Fibroblast of gingiva (primary cell): ENCODE measurements at places on chromosomes 11 and 22.

GRCh38 chr11:4713241-4713640, 8.7 kb downstream of the MMP26 start:
- no peak for DNase-seq

DNA sequence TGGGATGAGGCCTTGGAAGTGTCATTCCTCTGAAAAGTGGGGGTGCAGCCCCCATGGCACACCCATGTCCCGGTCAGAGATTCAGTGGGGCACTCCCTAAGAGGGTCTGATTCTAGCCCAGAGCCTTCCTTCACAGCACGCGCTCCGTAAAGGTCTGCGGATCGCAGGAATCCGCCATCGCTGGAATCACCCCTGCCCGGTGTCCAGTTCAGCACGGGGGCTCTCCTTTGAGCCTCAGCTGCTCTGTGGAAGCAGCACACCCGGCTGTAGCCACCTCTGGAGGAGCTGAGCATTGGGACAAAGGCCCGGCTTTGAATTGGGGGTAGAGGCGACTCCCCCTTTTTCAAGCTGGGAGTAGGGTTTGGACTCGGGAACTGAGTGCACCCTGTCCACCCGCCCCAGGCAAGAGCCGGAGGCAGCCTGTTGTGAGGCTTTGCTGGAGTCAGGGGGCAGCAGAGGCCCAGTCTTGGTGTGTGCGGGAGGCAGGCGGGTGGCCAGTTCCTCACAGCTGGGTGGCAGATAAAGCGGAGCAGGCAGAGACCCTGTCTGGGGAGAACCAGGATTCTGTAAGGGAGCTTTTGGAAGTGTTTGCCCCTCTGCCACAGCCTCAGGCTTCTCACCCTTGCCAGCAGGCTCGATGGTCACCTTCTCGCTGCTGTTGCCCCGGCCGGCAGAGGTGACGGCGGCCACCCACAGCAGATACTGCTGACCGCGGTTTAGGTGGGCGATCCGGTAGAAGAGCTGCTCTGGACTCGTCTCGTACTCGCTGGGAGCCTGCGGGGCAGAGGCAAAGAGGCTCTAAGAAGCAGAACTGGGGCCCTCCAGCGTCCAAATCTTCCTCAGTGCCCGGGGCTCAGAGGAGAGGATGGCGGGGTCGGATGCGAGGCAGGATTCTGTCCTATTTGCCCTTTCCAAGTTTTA, 115.9 kb downstream of the CEP164 start:
- DNase-seq: peak; percentile 3

GRCh38 chr11:119338318-119338890, 2.3 kb downstream of the C1QTNF5 start:
- DNase-seq: peak; percentile 54

- DNase-seq: no peak
Observed at GRCh38 chr11:32833921-32834320, 4.2 kb downstream of the PRRG4 start.

GRCh38 chr22:24525416-24526037, 29.4 kb downstream of the GUCD1 start:
- DNase-seq: peak; percentile 60

- no peak for DNase-seq
Observed at GRCh38 chr11:44709281-44709562, 17.5 kb upstream of the TSPAN18 start.

GRCh38 chr22:31958625-31959239, 14.4 kb downstream of the YWHAH start:
- DNase-seq: no peak

DNA sequence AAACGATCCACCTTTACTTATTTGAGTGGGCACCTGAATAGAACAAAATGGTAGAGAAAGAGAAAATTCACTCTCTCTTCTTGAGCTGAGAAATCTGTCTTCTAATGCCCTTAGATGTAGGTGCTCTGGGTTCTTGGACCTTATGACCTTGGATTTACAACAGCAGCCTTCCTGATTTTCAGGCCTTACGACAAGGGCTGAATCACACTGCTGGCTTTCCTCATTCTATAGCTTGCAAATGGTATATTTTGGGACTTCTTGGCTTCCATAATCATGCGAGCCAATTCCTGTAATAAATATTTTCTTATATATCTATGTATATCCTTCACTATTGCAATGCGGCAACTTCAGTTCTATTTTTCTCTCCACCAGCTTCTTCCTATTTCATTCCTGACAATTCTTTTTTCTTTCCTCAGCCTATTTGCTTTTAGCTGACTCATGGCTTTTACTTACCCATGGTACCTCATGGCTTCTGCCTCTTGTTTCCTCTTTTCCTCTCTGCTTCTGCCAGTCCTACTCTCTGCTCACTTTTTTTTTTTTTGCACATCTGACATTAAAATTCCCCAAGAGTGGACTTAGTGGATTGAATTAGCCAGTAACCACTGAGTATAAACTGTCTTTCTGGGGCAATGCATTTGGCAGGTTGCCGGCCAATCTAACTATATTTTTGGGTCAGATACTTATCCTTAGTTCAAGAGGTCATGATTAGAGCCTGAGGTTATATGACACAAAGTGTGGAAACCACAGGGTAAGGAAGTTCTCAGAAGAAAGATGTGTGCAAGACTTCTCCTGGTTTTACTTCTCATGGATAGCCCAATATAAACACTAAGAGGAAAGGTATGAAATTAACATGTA, 359.5 kb downstream of the TMEM135 start:
- DNase-seq: no peak

DNA sequence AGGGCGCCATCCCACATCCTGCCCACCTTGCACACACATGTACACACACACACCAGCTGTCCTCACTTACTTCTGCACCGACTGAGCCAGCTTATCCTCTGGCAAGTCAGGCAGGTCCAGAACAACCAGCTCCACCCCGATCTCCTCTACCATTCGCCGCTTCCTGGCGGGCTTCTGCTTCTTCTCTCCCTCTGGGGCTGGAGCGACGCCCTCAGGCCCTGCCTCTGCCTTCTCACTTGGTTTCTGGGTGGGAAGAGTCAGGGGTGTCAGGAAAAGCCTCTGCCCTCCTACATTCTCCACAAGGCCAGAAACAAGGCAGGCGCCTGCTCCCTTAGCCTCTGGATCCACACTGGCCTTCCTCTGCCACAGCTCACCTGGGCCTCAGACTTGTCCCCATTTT, 8.4 kb downstream of the HYOU1 start:
- no peak for DNase-seq

- DNase-seq: peak; percentile 89
Observed at GRCh38 chr11:35363246-35363801, 56.0 kb downstream of the SLC1A2 start.

DNA sequence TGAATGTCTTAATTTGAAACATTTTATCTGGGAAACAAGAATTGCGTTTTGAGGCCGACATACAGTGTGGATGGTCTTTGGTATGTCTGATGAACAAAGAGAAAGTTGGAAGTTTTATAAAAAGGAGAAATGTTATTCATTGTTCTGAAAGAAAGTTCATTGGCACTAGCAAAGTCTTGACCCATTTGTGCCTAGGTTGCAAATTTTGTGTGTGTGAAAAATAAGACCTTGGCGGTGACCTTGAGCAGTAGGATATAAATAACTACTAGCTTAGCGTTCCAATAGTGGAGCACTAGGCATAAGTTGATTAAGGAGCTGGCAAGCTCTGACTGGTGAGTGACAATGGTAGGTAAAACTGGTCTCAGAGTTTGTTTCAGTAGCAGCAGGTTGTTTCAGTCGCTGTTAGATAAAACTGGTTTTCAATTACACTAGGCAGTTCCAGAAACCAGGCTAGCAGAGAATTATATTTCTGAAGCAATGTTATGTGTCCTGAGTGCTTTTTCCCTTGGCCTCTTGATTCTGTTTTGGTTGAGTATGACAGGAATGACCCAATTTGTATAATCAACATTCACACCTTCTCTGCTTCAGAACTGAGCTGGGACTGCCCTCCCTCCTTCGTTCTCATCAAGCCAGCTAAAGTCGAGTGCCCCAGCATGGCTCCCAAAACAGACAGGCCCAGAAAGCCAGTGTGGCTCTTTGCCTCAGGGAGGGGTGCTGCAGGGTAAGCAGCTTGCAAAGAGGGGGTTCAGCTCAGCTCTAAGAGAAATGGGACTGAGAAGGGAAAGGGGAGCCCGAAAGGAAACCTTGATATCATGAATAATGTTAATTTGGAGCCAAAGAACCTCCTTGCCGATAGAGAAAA, 85.7 kb downstream of the NTM start:
- DNase-seq: no peak

- DNase-seq: peak; percentile 97
Observed at GRCh38 chr11:64317961-64318765, at the start of gene PRDX5. TSS of gene PRDX5 (plus strand) at chr11:64318121. CDS start at chr11:64318216, 95 bp downstream.

DNA sequence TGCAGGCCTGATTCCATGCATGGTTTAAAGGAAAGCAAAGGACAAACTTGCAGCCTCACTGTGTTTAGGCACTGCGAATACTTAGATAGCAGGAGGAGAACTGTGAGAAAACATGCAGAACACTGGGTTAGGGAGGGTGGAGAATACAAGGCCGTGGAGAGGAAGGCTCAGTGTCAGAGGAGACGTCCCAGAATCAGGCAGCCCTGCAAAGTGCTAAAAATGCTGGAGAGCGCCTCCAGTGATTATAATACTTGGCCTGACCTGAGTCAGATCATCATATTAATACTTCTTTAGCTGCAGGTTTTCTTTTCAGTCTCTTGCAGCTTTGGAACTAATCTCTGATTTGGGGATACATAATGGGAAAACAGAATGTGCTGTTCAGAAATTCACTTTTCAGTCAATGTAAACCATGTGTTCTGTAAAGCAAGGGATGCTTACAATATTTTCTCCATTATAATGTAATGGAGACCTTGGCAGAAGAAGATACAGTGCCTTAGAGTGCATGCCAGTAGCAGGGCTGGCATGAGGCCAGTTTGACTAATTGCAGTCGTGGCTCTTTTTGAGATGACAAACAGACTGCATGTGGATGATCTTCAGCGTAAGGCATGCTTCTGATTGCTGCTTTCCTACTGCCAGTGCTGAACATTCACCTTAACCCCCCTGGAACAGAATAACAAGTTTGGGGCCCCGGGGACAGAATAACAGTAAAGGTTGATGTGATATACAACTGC, 16.8 kb downstream of the EXT2 start:
- peak; percentile 87 for DNase-seq

GRCh38 chr11:66938582-66939135, 19.5 kb downstream of the PC start:
- DNase-seq: no peak

- DNase-seq: no peak
Observed at GRCh38 chr11:109350091-109350490, 71.9 kb upstream of the C11orf87 start.

GRCh38 chr22:48772286-48772907, 1055.3 kb downstream of the BRD1 start:
- DNase-seq: no peak

GRCh38 chr22:47124961-47125360, 362.5 kb downstream of the TBC1D22A start:
- no peak for DNase-seq

DNA sequence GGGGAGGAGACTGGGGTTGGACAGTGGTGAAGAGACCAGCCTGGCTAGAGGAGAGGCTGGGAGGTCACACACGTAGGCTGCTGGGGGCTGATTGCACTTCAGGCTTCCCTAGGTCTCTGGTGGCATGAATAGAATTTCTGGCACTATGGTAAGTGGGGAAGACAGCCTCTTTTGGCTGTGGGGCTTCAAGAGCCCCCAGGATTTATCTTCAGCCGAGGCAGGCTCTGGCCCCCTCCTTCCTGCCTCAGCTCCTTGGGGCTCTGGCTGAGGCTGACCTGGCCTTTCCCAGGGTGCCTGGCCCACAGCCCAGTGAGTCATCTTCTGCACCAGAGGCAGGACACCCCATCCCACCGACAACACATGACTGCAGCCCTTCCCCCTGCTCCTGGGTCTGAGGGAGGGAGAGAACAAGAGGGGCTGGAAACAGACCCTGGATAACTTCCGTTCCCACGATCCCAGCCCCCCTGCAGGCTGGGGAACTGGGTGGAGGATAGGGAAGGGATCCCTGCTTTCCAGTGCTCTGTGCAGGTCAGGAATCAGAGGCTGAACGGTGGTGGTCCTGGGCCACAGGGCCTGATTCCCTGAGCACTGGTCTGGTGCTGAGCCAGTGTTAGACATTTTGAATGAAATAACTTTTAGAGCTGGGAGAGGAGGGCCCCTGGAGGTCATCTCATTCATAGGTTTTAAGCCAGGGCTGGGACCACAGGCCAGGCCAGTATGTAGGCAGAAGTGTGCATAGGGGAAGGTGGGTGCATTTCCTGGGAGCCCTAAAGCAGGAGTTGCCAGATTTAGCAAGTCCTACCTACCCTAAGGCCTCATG, 26.5 kb downstream of the ARHGEF17 start:
- peak; percentile 68 for DNase-seq

DNA sequence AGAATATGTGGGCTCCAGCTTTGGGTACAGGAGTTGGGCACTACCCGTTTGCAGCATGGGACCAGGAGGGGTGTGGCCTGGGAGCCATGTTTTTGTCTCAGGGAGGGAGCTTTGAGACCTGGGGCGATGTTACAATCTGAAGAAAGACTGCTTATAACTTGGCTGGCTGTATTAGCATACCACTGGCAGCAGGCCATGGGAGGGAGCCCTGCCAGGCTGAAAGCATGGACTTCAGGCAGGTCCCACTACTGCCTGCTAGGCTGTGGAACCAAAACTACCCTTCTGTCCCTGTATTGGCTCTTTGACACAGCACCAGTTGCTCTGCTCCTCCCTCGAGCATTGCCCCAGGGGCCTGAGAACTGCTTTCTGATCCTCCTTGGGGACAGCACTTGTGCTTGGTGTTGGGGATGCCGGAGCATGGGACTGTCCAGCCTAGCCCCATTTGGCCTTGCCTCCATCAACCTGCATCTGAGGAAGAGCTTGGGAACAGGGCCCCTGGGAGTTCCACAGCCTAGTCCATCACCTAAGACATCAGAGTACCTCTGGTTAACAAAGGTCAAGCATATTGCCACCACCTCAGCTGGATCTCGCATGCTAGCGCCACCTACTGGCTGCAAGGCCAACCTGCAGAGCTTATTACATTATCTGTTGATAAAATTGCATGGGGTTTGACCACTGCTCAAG, 217.4 kb downstream of the SBF2 start:
- DNase-seq: peak; percentile 85

DNA sequence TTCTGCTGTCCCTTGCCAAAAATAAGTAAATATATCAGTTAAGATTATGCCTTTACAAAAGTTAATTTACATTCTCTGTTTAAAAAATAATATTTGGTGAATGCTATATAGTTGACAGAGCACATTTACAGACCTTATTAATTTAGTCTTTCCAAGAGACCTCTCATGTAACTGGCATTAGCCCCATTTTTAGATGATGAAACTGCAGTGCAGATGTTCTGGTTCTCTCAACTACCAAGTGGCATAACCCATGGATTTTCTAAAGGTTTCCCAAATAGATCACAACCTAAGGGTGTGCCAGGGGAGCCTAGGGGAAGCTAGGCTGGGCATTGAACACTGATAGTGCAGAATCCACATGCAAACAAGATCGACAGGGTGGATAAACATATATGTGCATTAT, 88.5 kb downstream of the RNF169 start:
- DNase-seq: peak; percentile 66

GRCh38 chr11:3841426-3842350, 929 bp upstream of the RHOG start:
- peak; percentile 85 for DNase-seq

DNA sequence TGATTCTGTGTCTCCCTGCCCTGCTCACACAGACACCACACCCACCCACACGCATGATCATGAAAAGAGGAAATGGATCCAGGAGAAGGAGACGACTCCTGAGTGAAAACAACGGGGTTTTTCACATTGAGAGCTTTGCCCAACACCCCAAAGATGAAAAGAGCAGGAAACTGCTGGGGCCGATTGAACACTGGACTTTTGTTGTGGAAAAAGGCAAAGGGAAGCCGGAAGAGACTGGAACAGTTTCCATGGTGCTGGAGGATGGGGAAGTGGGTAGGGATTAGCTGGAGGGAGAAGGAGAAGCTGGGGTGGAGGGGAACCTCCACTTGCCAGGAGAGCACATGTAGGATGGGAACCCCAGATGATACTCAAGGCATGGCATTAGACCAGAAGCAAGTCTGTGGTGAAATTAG, 5.2 kb upstream of the SLC43A3 start:
- DNase-seq: no peak
